Activated naive CD8-positive, alpha-beta T cell treated with anti-CD3 and anti-CD28 coated beads, Interleukin-2, amount 50 U/mL, for 24 hours (primary cell): ENCODE measurements at places on chromosomes 5 and 9.

DNA sequence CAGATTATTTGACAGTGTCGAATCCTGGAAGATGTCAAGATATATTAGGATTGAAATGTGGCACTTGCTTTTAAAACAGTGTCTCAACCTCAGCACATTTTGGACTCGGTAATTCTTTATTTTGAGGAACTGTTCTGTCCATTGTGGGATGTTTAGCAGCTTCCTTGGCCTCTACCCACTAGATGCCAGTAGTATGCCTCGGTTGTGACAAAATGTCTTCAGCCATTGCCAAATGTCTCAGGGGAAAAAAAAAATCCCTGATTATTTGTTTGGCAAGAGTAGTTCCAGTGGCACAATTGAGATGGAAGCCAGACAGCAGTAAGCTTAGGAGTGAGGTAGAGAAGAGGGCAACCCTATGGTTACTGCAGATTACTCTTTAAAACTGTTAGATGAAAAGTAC is 694.5 kb upstream of the RIOK2 start:
- DNase-seq, result no peak

- DNase-seq, result no peak
Observed at GRCh38 chr9:28365020-28365640, 791.8 kb upstream of the C9orf72 start.

DNA sequence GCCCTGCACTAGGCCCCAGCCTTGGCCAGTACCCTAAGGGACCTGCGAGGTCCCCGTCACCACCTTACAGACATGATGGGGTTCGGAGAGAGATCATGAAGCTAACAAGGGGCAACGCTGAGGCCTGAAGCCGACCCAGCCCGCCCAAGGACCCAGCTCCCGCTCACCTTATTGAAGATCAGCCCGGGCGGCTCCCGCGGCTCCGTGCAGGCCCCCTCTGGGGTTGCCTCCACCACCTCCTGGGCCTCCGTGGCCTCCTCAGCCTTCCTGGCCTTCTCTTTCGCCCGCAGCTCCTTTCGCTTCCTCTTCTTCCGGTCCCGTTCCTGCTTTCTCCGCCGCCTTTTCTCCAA is 3.6 kb downstream of the SURF6 start:
- no peak for DNase-seq

DNA sequence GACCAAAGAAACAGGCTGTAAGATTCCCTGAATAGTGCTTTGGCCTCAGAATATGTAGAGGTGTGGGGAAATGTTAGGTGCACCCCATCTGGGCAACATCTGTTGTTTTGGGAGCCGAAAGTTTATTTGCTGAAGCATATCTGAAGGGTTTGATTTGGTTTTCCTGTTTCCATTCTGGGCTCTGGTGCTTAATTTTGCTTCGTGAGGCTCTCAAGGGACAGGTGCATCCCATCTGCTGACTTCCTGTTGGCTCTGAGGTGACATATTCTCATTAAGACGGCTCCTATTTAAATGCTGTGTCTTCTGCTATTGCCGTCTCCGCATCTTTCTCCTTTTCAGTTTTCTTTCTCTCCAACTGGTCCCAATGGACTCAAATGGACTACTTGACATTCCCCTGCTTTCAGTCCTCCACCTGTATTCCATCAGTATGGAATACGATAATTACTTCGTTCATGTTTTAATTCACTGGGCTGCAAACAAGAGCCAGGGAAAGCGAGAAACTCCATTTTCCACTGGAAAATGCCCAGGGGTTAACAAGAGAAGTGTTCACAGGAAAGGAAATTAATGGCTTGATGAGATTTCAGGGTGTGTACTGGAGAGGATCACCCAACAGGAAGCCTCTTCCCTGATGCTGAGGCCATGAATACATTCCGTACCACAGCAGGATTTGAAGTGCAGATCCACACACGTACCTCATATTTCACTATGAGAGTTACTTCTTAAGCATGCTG is 104.0 kb downstream of the MTX3 start:
- DNase-seq, result no peak

GRCh38 chr5:96595300-96596090 is 66.7 kb upstream of the CAST start:
- no peak for DNase-seq

- no peak for DNase-seq
Observed at GRCh38 chr5:145295236-145295835, 539.8 kb downstream of the PRELID2 start.

DNA sequence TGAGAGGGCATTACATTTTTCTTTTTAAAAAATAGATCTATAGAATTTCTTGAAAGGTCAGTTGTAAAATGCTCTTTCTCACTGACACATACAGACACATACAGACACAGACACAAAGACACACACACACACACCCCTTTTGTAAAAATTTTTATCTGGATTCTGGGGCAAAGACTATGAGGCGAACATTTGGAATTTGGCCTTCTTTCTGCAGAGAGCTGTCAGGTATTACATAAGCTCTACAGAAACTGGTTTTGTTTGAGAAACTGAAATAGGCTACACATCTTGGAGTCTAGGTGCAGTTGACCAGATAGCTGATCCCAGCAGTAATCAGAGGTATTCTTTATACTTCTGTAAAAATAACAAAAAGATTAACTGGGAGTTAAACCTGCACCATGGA is 315.9 kb upstream of the RPS23 start:
- DNase-seq, result no peak

DNA sequence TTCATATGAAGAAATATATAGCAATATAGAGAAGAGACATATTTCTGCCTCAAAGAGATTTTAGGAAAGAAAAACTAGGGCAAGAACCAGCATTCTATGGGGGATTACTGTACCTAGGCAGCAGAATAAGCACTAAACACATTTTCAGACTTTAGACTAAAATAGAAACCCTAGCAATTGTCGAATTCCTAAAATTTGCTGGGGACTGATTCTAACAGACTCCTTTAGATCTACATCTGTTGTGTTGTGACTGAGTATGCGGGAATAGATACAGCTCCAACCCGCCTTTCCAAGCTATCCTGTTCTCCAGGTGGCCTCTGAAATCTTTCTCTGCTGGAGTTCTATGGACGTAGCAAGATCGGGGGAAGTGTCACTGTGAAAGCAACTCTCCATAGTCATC is 482.2 kb downstream of the NTRK2 start:
- no peak for DNase-seq

- DNase-seq, result no peak
Observed at GRCh38 chr5:16815432-16815831, 120.7 kb downstream of the MYO10 start.

GRCh38 chr5:197892-198489 is 6.7 kb downstream of the LRRC14B start:
- DNase-seq, result no peak

DNA sequence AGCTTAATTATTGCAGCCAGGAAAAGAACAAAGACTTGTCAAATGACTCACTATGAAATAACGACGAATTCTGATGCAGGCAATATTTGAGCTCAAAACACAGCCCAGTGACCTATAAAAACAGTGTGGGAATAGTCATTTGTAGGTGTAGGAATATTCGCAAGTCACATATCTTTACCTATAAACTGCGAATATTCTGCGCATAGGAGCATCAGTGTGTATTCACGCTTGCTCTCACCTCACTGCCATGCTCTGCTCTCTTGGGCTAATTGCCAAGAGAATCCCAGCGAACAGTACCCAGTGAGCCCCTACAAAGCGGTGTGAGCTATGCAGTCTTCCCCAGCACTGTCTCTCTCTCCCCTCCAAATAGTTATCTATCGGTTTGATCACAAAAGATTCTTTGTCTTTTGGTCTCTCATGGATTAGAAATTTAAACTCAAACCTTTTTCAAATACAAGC is 74.2 kb downstream of the ST8SIA4 start:
- DNase-seq, result no peak

DNA sequence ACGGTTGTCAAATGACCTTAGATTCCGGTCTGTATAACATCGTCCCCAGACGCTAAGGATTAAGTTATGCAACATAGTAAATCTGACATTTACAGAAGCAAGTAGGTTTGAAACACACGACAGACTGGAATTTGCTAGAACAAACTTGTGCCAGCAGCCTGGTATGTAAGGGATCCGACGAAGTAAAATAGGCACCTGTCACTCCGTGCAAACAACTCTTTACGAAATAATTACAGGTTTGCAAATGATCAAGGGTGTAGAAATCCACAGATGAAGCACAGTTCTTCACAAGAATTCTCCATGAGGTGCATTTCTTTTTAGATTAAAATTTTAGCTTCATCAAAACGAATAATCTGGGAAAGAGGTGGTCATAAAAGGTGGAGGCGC is 508 bp downstream of the MOCS2 start:
- no peak for DNase-seq

DNA sequence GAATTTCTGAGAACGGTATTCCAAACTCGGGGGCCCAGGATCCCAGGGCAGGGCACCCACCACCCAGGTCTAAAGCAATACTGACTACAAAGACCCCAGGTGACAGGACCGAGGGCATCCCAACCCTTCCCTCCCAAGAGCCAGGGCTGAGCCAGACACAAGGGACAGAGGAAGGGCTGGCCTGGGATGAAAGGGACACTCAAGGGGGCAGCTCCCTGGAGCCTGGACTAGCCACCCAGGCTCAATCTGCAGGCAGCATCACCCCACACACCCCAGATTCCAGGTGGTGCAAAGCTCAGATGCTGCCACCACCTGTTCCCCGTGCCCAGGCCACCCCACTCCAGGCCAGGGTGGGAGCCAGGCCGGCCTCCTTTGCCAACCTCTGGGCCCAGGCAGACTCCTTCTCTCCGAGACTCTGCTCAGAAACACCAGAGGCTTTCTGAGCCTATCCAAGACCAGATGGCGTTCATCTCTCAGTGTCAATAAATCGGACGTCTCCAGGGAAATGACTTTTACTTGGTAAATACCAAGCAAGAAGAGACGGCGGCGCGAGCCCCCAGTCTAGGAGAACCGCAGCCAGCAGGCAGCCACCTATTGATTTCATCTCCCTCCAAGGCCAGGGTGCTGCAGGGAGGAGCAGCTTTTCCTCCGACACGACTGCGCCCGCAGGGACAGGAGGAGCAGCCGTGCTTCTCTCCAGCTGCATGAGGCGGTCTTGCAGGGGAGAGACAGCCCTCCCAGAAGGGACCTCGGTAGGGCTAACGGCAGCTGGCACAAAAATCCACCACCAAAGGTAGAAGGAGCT is 94.1 kb upstream of the ADAMTS2 start:
- no peak for DNase-seq

- DNase-seq, result no peak
Observed at GRCh38 chr5:159837860-159838259, 78.4 kb upstream of the ADRA1B start.

DNA sequence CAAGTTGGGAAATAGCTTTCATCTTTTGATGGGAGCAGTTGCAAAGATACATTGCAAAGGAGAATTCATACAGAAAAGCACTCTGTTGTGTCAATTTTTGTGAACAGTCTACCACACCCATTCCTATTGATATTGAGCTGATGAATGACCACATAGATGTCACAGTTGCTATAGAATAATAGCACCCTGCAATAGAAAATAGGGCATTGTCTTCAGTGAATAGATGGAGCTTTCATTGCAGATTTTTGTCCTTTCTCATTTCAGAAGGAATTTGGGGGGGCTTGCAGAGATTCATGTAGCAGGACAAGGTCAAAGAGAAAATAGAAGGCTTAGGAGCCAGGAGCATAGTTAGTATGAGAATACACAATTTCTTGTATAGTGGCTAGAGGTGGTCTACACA is 237.9 kb downstream of the TMEM38B start:
- no peak for DNase-seq

GRCh38 chr9:110249603-110250002 is 6.7 kb downstream of the TXN start:
- no peak for DNase-seq

GRCh38 chr5:54638106-54638505 is 120.5 kb downstream of the SNX18 start:
- DNase-seq, result no peak

DNA sequence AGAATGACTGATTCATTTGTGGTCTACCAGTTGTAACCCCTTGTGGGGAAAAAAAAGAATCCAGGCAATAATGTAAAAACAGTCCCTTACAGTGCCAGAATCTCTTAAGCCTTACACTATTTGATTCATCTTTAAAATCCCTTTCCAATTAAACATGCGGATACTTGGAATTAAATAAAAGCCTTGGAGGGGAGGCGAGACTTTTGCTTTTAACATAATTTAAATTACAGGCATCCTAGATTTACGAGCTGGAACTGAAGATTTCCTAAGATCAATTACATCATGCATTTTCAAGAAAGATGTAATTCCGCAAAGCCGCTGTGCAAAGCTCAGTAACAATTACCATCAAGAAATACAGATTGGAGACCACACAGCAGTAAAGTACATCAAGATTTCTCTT is 370.2 kb downstream of the MTRR start:
- no peak for DNase-seq

DNA sequence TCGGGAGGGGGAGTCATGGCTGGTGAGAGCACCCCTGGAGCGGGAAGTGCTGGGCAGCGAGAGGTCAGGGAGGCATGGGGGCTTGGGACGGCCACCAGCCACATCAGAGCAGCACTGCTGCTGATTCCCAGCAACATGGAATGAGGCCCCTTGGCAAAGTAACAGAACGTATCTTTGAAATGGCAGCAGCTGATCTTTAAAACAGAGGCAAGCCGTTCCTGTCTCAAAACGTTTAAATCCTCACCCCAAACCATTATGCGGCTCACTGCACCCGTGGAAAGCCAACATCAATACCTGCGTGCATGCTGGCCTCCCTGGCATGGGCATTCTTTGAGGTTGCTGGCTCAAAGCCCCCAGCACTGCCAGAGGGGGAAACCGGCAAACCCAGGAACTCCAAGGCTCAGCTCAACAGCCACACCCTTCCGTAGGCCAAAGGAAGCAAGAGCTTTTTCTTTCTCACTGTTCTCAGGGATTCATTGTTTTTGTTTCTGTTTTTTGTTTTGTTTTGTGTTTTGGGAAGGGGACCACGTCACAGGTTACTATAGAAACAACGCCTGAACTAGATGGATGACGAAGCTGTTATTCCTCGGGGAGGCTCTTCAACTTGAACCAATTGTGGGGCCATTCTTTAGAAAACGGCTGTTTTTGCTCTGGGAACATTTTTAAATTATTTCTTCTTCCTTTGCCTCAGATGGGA is 28.1 kb upstream of the OBP2B start:
- DNase-seq, result no peak

GRCh38 chr5:45677524-45677923 is 18.7 kb downstream of the HCN1 start:
- no peak for DNase-seq

DNA sequence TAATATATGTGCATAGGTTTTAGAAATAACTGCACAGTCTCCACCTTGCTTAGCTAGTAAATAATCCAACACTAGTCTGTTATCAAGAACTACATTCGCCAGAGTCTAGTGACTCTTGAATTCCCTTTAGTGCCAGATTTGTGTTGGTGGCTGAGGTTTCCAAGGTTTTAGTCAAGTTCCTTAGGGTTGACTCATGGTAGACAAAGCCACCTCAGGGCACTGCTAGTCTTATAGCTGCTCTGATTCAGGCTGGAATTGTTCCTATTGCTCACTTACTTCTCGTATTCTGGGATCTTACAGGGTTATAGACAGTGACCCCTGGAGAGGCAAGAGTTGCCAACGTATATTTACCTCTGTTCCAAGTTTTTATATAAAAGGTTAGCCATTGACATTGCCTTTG is 1369.8 kb upstream of the CDH9 start:
- no peak for DNase-seq

- DNase-seq, result no peak
Observed at GRCh38 chr5:120088836-120089235, 375.3 kb upstream of the PRR16 start.
